ENCODE measurements at places on chromosomes 2 and 18.
A peak's percentile ranks its signal among the peaks of the same experiment; 100 is the strongest.

DNA sequence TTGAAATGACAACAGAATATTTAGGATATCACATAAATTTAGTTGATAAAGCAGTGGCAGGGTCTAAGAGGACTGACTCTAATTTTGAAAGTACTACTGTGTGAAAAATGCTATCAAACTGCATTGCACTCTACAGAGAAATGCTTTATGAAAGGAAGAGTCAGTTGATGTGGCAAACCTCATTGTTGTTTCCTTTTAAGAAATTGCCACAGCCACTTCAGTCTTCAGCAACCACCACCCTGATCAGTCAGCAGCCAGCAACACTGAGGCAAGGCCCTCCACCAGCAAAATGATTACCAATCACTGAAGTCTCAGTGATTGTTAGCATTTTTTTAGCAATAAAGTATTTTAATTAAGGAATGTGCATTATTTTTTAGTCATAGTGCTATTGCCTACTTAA is 488.7 kb upstream of the SLC39A10 start:
- no peak for DNase-seq

DNA sequence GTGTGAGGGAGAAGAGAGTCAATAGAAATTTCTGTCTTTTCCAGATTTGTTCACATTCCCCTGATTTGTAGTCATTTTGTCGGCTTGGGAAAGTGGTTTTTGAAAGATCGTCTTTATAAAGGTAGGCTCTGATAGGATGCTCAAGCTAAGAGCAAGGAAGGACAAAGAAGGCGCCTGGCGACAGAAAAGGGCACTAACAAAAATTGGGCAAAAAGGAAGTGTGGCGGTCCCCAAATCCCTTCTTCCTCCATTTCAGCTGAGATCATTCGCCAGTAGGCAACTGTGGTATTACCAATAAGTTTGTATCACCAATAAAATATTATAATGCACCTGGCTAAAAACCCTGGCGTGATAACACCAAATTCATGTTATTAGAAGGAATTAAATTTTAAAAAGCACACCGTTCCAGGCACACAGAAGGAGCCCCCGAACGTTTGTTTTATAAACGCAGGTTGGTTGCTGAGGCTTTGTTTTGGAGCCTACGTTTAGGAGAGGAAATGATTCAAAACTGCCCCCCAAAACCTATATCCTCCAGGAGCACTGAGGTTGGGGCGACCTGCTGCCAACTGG is 756 bp upstream of the PTPN4 start:
- no peak for DNase-seq

- DNase-seq = no peak
These were observed 185.5 kb upstream of the DOK6 start for GRCh38 chr18:69215161-69215560.

DNA sequence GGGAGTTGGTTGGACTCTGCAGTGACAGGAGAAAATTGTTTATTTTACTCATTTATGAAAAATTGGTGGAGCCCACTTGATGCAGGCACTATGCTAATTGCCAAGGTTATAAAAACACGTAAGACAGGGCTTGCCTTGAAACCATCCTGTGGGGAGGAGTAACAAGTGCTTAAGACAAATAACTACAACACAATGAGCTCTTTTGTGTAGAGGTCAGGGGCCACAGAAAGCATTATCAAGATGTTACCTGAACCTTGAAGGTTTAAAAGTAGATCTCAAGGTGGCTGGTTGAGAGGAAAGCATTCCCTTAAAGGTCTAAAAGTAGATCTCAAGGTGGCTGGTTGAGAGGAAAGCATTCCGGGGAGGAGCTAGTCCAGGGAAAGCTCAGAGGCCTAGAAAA is 381.8 kb upstream of the POU3F3 start:
- DNase-seq = no peak

DNA sequence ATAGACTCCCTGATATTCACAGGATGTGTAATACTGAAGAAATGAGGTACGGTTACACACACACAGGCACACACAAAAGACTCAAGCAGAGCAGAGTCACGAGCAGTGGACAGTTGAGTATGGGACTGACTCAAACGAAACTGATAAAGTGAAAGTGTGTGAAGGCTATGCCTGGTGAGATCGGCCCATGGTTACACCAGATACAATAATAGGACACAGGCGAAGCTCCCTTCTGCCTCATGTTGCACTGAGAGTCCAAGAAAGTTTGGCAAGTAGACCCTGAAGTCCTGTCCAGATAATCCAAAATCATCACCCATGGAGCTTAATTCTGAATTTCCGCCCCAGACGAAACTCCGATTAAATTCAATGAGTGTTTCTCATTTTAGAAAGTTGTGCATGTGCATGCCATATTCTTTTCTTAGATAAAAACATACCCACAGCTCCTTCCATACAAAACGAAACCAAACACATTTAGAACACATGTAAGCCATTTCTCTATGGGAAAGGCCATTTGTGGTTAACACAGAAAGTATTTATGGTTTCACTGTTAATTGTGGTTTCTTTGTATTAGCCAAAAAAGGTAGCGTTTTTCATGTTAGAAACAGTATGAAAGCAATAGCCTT is 567.6 kb downstream of the PLCL1 start:
- DNase-seq = no peak

DNA sequence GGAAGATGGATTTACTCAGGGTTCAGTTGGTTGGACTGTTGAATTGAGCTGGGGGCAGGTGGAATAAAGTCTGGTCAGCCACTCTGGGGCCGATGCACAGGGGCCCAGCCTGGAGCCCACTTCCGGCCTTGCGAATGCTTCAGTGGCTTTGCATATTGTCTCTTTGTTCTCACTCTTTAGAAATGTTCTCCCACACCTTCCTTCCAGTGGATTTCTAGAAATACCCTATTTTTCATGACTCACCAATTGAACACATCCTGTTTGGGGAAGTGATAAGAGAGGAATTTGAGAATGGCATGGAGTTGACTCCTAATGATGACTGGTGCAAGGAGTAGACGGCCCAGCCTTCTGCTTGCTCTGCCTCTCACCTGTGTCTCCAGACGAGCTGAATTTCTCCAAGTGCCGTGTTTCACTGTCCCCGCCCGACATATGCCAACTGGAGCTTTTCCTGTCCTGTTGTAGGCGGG is 28.1 kb downstream of the ASAP2 start:
- DNase-seq = peak; percentile 97

DNA sequence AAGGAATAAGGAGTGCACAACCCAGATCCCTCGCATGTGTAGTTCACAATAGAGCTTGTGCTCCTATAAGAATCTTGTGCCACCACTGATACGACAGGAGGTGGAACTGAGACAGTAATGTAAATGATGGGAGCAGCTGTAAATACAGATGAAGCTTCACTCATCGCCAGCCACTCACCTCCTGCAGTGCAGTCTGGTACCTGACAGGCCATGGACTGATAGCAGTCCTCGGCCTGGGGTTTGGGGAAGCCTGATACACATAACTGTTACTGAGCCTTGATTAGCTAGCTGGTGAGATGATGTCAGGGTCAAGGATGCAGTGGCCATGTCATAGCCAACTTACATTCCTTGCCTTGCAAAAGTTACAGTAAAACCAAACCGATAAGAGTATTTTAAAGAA is 376.6 kb downstream of the NBAS start:
- no peak for DNase-seq

DNA sequence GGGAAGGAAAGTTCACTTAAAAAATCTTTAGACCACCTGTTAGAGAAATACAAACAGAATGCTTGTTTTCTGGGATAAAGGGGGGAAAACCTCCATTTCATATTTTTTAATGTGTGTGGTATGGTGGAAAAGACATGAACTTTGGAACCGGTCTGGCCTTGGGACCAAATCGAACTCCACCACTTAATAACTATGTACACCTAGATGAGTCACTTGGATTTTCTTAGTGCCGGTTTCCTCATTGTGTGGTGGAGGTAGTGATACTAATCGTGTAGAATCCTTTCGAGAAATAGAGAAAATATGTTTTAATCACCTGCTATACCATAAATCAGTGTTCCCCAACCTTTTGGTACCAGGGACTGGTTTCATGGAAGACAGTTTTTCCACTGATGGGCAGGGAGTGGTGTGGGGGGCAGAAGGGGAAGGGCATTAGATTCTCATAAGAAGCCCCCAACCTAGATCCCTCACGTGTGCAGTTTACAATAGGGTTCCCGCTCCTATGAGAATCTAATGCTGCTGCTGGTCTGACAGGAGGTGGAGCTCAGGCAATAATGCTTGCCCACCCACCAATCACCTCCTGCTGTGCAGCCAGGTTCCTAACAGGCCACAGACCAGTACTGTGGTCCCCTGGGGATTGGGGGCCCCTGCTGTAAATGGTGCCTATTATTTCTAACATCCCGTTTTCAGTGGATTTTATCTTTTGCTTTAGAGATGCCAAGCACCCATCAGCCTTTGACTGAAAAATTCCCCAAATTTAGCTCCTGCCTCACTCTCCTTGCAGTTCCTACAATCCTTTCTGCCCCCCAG is 308.8 kb downstream of the PRKCE start:
- no peak for DNase-seq

GRCh38 chr18:48788373-48788772 is 162.4 kb downstream of the SMAD7 start:
- DNase-seq = no peak

DNA sequence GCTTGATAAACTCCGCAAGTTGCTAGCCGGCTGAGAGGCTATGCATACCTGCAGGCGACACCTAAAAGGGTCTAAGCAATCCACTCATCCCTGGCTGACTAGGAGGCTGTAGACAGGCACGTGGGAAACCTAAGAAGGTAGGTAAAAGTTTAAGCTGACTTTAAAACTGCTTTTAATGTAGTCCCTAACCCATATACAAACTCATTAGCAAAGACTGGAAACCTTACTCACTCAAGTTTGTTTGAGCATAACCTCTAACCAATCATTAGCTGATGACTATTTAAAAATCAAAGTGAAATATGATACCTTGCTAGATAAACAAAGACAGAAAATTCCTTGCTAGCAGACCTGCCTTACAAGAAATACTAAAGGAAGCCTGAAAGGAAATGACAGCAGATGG is 106.4 kb downstream of the EXOC6B start:
- no peak for DNase-seq

GRCh38 chr2:30239308-30239985 is 8.1 kb downstream of the LBH start:
- peak; percentile 43 for DNase-seq

DNA sequence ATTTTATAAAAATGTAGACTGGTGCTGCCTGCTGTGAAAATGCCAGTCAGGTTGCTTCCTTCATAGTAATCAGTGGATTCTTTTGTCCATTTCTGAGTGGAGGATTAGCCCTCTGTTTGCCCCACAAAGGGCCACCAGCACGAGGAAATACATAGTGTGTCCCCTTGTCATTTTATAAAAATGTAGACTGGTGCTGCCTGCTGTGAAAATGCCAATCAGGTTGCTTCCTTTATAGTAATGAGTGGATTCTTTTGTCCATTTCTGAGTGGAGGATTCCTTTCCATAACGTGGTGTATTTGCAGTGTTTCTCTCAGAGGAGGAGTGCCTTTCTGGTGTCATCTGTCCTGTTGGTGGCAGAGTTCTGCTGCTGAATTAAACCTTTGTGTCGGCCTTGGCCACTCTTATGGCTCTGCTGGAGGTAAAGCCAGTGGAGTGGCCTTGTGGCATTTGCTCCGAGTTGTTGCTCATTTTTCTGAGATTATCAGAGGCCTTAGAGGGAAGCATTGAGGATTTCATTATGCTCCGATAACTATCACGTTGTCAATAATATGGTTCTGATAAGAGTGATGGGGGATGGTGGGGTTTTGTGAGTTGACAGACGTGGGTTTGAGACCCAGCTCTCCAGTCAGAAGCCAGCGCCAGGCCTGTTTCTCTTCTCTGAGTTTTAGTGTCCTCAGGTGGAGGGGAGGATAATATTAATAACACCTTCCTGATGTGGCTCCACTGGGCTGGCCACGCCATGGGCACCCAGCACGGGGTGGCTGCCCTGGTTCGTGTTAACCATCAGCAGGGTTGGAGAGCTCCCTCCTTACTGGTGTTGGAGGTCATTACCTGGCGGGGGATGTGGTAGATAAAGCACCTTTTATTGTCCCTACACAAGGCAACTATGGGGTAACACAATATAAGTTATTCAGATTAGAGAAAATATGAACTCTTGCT is 96.6 kb downstream of the NEDD4L start:
- no peak for DNase-seq

GRCh38 chr2:158835431-158835830 is 40.3 kb downstream of the DAPL1 start:
- peak; percentile 13 for DNase-seq

DNA sequence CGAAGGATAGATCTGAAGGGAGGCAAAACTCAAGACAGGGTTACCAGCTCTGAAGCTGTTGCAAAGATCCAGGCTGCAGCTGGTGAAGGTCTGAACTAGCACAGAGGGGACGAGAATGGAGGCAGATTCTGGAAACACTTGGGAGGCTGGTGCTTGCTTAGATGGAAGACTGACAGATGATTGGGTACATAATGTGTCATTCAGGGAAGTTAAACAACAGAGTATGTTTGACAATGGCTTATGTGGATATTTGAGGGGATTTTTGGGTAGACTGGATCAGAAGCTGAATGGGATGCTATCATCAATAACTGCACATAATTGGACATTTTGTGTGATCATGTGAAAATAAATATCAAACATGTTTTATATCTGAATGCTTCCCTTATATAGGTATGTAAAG is 2.3 kb upstream of the ZNF396 start:
- no peak for DNase-seq

DNA sequence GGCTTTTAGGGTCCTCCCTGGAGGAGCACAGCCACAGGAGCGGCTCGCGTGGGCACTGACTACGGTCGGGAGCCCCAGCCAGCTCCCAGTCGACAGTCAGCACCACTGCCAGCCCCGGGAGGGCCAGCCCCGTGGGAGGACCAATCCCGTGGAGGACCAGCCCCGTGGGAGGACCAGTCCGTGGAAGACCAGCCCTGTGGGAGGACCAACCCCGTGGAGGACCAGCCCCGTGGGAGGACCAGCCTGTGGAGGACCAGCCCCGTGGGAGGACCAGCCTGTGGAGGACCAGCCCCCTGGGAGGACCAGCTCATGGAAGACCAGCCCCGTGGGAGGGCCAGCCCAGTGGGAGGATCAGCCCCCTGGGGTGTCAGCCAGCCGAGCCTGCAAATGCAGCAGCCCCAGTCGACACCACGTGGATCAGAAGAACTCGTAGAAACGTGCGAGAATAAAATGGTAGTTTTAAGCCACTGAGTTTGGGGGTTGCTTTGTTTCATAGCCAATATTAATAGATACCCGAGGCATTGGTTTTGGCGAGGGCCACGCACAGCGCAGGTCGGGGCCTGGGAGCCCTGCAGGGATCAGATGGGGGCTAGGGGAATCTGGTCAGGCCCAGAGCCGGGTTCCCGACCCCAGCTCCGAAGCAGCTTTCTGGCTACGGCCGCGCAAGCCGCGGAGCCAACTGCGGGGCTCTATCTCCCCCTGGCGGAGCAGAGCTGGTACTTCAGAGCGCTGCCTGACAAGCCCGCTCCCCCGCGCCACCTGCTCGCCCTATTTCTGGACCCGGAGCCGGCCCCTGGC is 73.0 kb downstream of the TEX51 start:
- DNase-seq = peak; percentile 37

All from inflammatory macrophage treated with lipopolysaccharide for 1 hour (primary cell).